ENCODE measurements at places on chromosomes 1 and 21. TPM values are rescaled to one million over a fixed set of nuclear protein-coding genes. Genes with fewer than 3 reads are reported as not detected.

The ZFYVE9 gene
- total RNA-seq: 56.1 TPM

The GNAT2 gene
- total RNA-seq: not detected

The IL6R gene
- 4.4 TPM for total RNA-seq

The FBXO28 gene
- total RNA-seq: 37.4 TPM

The C1orf94 gene
- not detected for total RNA-seq

The RUNX1 gene
- total RNA-seq: 9.9 TPM

Measured in thyroid gland (tissue), 4 donors.